ENCODE measurements at places on chromosomes 1 and 21.

- no peak for DNase-seq
Measured at GRCh38 chr1:80640978-80641377, 1159.8 kb upstream of the ADGRL2 start.

DNA sequence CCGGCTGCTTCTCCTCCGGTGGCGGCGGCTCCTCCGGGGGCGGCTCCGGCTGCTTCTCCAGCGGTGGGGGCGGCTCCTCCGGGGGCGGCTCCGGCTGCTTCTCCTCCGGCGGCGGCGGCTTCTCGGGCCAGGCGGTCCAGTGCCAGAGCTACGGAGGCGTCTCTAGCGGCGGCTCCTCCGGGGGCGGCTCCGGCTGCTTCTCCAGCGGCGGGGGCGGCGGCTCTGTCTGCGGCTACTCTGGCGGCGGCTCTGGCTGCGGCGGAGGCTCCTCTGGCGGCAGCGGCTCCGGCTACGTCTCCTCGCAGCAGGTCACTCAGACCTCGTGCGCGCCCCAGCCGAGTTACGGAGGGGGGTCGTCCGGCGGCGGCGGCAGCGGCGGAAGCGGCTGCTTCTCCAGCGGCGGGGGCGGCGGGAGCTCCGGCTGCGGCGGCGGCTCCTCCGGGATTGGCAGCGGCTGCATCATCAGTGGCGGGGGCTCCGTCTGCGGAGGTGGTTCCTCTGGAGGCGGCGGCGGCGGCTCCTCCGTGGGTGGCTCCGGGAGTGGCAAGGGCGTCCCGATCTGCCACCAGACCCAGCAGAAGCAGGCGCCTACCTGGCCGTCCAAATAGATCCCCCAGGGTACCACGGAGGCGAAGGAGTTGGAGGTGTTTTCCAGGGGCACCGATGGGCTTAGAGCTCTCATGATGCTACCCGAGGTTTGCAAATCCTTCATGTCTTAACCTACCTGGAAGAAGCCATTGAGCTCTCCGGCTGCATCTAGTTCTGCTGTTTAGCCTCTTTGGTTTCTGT, 2.0 kb downstream of the LORICRIN start:
- peak; percentile 45 for DNase-seq

GRCh38 chr1:155011437-155012025, 8.9 kb downstream of the ZBTB7B start:
- DNase-seq = no peak

GRCh38 chr1:78170859-78171258, 125.1 kb downstream of the GIPC2 start:
- DNase-seq = no peak

- no peak for DNase-seq
Measured at GRCh38 chr1:51726051-51726450, 109.2 kb downstream of the OSBPL9 start.

- DNase-seq = no peak
Measured at GRCh38 chr1:55088413-55088812, 49.1 kb downstream of the PCSK9 start.

GRCh38 chr1:25065321-25065721, 135.2 kb upstream of the RUNX3 start:
- DNase-seq = no peak

GRCh38 chr1:179743679-179744400, 749 bp downstream of the FAM163A start:
- DNase-seq = peak; percentile 20

DNA sequence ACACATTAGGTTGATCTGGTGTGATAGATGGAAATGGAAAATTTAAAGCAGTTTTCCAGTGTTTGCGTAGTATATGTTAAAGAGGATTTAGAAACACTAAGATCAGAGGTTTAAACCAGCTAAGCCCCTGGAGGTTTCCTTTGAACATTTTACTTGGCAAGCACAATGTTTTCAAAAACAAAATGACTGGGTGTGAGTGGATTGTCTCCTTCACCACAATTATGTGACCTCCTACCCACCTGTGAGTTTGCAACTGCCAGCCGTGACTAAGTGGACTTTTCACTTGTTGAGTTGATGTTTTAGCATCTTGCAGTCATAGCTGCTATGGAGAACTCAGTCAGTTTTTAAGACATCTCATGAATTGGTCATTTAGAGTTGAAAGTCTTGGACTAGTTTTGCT, 4.7 kb downstream of the CCDC190 start:
- no peak for DNase-seq

- DNase-seq = no peak
Measured at GRCh38 chr21:17784604-17785402, 34.4 kb downstream of the C21orf91 start.

- DNase-seq = no peak
Measured at GRCh38 chr1:215660259-215660658, 93.2 kb downstream of the KCTD3 start.

DNA sequence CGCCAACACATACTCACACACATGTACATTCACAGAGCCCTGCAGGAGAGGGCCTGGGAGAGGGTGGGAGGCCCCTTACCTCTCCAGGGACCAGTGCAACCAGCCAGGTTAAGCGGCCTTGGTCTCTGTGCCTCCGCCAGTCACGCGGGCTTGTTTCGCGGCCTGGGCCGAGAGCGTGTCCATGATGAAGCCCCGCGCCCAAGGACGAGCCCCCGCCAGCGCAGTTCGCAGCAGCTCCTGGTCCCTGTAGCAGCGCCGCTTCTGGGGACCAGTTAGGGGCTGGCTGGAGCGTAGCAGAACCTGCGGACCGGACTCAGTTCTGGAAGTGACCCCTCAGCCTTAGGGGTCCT, 7.3 kb upstream of the FAM167B start:
- no peak for DNase-seq

- no peak for DNase-seq
Measured at GRCh38 chr1:165109013-165109412, 247.5 kb downstream of the LMX1A start.

- DNase-seq = no peak
Measured at GRCh38 chr1:223662943-223663342, 2.6 kb downstream of the CAPN8 start.

GRCh38 chr1:110390692-110391245, at the start of gene SLC16A4:
Gene SLC16A4 (minus strand): TSS chr1:110391026. CDS start chr1:110389323, 1,703 bp downstream.
- no peak for DNase-seq

GRCh38 chr21:38255571-38256117, 1.1 kb upstream of the KCNJ15 start:
- DNase-seq = no peak

GRCh38 chr1:66270119-66270812, 263.7 kb upstream of the SGIP1 start:
- no peak for DNase-seq

- no peak for DNase-seq
Measured at GRCh38 chr1:99677416-99677815, 31.5 kb downstream of the PALMD start.

DNA sequence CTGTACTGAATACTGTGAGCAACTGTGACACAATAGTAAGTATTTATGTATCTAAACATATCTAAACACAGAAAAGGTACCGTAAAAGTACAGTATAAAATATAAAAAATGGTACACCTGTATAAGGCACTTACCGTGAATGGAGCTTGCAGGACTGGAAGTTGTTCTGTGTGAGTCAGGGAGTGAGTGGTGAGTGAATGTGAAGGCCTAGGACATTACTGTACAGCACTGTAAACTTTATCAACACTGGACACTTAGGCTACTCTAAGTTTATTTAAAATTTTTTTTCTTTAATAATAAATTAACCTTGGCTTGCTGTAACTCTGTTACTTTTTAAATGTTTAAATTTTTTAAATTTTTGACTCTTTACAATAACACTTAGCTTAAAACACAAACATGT, 24.5 kb upstream of the SHCBP1L start:
- DNase-seq = no peak

GRCh38 chr1:154683820-154684219, 75.8 kb upstream of the ADAR start:
- DNase-seq = no peak

- no peak for DNase-seq
Measured at GRCh38 chr1:14970115-14970798, 183.3 kb upstream of the TMEM51 start.

DNA sequence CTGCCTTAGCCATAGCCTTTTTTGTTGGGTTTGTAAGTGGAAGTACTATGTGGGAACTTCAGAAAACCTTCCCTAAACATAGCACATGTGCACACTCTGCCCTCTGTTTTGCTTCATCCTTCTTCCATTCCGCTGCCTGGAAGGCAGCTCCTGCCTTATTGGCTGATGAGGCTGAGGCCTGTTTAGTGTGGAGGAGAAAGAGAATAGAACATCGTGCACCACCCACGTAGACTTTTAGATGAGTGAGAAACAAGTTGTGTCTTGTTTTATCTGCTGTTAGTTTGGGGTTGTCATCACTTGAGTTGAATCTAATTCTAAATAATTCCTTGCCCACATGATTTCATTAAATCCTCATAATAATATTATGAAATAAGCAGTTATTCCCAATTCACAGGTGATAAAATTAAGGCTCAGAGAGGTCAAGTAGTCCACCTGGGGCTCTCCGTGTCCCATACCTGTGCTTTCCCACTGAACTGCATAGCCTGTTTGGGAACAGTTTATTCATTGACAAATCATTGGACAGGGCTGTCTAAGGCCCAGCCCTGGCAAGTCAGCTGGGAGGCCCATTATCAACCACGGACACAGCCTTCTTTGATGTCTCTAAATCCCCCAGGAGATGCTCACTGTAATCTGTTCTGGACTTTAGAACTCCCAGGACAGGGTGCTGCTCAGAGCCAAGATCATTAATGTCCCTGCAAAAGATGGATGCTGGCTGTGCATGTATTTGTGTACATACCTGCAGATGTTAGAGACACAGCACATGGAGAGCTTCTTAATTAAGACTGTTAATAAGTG, 93.0 kb downstream of the ABCA4 start:
- no peak for DNase-seq

DNA sequence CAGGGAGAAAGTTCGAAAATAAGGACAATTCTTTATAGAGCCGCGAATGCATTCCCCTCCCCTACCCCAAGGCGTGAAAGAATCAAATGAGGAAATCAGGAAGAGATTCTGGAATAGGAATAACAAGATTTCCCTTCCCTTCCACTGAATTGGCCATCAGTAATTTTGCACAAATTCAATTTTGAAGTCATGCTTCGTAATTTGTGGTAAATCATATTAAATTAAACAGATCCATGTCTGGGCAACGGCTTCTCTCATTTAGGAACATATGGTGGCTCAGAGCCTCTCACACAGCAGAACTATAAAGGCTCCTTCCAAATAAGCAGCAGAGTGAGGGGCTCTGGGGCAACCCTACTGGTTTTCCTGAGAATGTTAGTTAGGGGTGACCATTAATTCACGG, 152.9 kb downstream of the CLIC6 start:
- no peak for DNase-seq

- DNase-seq = no peak
Measured at GRCh38 chr1:211910913-211911485, 80.4 kb upstream of the LPGAT1 start.

DNA sequence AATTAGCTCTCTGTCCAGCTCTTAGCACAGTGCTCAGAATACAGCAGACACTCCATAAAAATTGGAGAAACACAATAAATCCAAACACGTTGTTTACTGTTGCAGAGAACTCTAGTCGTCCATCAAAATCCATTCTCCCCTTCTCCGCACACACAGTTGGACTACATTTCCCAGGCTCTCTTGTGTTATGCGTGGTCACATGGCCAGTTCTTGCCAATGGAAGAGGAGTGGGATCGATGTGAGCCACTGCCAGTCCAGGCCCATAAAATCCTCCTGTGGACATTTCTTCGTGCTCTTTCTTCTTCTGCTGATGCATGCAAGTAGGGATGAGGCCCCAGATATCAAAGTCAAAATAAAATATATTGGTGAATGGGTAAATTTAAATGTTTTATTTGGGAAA, 114.3 kb upstream of the FMN2 start:
- DNase-seq = no peak

- DNase-seq = no peak
Measured at GRCh38 chr1:201686714-201687455, 142.1 kb upstream of the IPO9 start.

GRCh38 chr21:41687633-41688032, 79.2 kb downstream of the RIPK4 start:
- no peak for DNase-seq

DNA sequence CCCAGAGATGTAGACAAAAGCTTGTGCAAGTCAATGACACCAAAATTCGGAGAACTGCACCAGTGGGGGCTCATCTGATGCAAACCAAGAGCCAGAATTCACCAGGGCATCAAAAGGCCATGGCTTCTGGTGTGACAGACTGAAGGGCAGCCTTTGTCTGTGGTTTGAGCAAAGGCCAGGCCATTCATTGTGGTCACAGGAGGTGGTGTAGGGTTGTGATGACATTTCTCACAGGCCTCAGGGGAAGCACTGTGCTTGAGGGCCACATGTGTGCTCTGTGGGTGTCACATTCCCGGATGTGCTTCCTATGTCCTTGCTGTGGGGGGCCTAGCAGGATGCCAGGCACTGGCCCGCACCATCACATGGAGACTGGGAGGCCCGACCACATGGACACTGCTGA, 22.5 kb upstream of the KCNE1 start:
- no peak for DNase-seq

DNA sequence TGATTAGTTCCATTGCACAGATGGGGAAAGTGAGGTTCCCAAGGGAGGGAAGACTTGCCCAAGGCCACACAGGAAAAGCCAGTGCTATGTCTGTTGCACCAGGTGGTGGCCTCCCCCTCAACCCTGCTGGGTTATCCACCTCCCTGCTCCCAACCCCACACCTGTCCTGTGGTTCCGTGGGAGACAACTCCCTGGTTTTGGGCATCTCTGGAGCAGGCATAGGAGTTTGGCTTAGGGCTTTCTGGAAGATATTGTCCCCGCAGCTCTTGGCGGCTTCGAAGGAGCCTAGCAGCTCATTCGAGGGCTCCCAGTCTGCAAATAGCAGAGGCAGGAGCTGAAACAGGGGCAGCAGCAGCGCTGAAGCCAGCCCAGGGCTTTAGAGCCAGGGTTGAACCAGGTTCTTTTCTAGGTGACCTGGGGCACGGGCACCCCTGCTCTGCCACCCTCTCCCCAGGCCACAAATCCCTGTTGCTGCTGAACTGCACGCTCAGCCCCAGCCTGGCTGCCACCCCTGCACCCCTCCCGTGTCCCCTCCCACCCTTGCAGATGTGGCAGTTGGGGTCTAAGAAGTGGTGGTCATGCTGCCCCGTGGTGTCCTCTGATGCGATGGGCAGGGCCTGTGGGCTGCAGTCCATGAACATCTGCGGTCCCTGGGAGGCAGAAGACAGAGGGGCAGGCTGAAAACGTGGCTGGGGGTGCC, 22.1 kb downstream of the SPOCD1 start:
- DNase-seq = peak; percentile 12

DNA sequence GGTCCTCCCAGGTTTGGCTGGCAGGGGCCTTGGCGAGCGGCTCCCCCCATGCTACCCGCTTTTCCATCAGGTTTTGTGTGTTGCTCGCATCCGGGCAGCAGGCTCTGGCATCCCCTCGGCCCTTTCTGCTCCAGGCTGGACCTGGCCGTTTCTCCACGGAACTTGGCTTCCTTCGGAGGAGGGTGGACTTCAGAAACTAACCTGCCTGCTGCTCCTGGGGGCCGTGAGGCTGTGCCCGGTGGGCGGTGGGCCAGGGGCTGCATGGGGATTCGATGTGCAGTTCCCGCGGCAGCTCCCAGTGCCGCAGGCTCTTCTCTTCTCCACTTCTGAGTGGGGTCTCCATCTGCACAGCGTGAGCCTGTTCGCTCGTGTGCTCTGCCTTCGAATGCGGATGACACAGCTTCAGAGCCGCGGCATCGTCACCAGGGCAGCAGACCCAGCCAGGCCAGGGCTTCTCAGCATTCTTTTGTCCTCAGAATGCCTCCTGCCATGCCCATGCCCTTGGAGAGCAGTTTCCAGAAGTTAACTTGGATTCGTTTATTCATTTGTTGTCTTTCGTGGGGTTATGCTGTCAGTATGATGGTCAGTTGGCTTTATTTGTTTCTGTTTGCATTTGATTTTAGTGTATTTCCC, 36.4 kb downstream of the PRKCZ start:
- no peak for DNase-seq

GRCh38 chr1:209375671-209376365, 207.7 kb upstream of the CAMK1G start:
- no peak for DNase-seq

- no peak for DNase-seq
Measured at GRCh38 chr1:116309090-116309870, 63.8 kb upstream of the ATP1A1 start.

Measured in activated T-cell treated with anti-CD3 and anti-CD28 coated beads, Interleukin-2, amount 50 U/mL, for 1 hour (primary cell).